ENCODE measurements at places on chromosomes 16 and 17.

GRCh38 chr16:83818276-83818675 lies 10.5 kb downstream of the HSBP1 start:
- no peak for DNase-seq

DNA sequence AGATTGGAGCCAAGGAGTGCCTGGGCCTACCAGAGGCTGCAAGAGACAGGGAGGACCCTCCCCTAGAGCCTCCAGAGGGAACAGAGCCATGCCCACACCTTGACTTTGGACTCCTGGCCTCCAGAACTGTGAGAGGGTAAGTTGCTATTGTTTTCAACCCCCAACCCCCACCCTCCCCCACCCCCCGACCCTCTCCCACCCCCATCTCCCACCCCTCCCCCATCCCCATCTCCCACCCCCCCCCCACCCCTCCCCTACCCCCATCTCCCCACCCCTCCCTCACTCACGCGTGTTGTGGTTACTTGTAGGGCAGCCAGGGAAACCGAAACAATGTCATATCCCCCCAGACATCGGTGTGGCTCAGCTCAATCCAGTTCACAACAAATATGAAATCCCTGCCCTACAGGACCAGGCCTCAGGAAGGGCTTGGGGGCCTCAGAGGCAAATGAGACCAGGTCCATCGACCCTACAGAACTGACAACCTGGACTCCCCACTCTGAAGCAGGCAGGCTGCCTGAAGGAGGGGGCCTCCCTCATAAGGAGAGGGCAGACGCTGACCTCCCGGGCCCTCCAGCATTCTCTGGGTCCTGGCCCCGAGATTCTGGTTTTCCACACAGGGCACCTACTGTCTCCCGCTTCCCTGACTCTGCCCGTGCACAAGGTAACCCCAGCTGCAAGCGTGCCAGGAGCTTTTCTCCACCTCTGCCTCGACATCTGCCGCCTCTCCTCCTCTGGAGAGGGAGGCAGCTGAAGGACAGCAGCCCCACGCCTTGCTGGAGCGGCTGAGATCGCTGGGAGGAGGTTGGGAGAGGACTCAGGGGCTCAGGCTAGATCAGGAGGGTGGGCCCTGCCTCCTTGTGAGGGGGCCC lies 3.0 kb upstream of the ZCCHC14 start:
- DNase-seq: no peak

- no peak for DNase-seq
Measured at GRCh38 chr17:79201536-79202227, 127.1 kb downstream of the ENGASE start.

DNA sequence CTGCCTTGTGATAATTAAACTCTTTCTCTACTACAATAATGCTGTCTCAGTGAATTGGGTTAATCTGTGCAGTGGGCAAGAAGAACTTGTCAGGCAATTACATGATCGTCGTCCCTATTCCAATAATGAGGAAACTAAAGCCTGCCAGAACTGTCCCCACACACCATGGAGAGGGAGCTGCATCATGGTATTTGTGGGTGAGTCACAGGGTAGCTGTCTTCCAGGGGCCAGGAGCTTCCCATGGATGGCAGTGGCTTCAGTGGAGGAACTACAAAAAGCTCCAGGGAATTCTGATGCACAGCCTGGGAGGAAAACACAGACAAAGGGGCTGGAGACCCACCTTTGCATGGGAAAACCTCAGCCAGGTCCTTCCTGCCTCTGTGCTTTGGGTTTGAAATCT lies 83.3 kb upstream of the C16orf82 start:
- no peak for DNase-seq

- no peak for DNase-seq
Measured at GRCh38 chr17:40859536-40859935, 7.5 kb downstream of the KRT12 start.

DNA sequence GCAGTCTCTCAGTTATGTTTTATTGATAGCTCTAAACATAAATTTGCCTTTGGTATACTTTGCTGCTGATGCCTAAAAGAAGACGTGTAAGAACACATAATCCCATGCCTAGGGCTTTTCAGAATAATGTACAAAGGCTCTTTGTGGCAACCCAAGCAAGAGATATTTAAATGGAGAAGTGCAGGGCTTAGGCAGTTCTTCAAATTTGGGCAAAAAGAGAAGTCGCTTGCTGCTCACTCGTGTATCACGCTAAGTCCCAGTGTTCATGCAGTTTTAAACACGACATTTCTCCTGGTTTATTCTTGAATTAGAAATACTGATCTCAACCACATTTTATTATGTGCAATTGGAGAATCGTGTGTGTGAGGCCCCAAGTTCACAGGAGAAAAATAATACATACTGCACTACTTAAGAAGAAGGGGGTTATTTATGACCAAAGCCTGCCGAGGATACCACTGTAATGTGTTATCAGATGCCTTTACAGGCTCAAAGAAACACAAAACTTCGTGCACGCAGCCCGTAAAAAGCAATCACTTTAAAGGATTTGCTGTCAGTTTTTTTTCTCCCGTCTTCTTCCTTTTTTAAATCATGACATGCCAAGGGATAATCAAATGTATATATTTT lies 22.5 kb upstream of the IRX6 start:
- no peak for DNase-seq

GRCh38 chr16:90008708-90009145 lies 10.5 kb downstream of the DBNDD1 start:
- no peak for DNase-seq

DNA sequence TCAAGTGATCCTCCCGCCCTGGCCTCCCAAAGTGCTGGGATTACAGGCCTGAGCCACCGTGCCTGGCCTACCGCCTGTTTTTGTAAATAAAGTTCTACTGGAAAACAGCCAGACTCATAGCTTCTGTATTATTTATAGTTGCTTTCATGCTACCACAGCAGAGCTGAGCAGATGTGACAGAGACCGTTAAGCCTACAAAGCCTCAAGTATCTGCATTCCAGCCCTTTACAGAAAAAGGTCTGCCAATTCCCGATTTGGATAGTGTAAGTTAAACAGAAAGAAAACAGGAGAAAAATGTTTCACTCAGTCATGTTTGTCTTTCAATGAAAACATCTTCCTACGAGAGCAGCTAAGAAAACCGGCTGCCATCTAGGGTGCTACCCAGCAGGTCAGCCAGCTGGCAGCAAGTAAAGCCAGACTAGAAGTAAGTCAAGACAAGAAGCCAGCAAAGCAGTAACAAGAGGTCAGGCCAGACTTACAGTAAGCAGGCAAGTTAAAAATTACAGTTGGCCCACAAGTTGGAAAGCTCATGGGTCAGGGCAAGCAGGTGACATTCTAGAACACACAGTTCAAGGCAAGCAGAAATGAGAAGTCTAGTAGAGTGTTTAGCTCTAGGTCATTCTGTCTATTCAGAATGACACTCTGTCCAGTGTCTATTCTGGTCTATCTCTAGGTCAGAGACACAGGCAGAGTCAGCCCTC lies 17.7 kb downstream of the NCBP3 start:
- peak; percentile 7 for DNase-seq

GRCh38 chr16:50800074-50800473 lies 58.2 kb downstream of the CYLD start:
- DNase-seq: no peak

- DNase-seq: no peak
Measured at GRCh38 chr17:43667947-43668348, 6.2 kb upstream of the MEOX1 start.
